H9 (cell line): ENCODE measurements at places on chromosomes 4 and X. TPM values are rescaled to one million over a fixed set of nuclear protein-coding genes. Genes with fewer than 3 reads are reported as not detected.
A peak's percentile ranks its signal among the peaks of the same experiment; 100 is the strongest.

GRCh38 chr4:149370785-149371420, 444.7 kb downstream of the IQCM start:
- H3K4me1 ChIP-seq: no peaks in the 10 kb centered on the region
- peak; percentile 42 for DNase-seq
- no peak overlapping the region for H3K4me3 ChIP-seq
- no peaks in the 10 kb centered on the region for H3K27me3 ChIP-seq

DNA sequence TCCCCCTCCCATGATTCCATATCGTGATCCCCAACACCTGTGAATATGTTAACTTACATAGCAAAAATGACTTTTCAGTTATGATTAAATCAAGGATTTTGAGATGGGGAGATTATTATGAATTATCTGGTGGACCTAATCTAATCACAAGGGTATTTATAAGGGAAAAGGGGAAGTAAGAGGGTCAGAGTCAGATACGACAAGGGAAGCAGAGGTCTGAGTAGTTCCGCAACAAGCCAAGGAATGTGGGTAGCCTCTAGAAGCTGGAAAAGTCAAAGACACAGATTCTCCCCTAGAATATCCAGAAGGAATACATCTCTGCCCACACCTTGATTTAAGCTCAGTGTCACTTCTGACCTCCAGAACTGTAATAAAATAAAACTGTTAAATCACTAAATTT, 1.0 kb upstream of the IL13RA1 start:
- peaks cover 3% of the 10 kb centered on the region; the same call in 1 of the 2 replicates for H3K4me1 ChIP-seq
- H3K27ac ChIP-seq: no peak overlapping the region
- H3K27me3 ChIP-seq: no peaks in the 10 kb centered on the region; the same call in 1 of the 2 replicates
- DNase-seq: no peak
- no peaks in the 10 kb centered on the region; the same call in 2 of the 3 replicates for H3K36me3 ChIP-seq

DNA sequence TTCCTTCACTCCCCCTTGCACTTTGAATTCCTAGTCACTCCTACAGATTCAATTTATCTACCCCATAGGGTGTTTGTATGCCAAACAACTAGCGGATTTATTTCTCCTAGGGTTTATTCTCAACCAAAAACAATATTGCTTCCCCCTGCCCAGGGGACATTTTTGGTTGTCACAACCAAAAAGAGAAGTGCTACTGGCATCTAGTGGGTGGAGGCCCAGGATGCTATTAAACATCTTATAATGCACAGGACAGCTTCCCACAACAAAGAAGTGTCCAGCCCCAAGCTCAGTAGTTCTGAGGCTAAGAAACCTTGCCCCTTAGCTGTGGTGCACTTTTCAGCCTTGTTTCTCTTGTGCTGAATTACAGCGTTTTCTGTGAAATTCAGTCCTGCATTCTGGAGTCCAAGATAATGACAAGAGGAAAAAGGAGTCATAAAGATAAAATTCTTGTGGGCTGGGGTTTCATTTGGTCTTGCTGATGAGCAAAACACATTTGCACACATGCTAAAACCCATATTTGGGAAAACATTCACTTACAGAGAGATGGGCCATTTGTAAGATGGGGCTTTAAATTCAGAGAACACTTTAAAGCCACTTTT, 11.2 kb upstream of the SYTL4 start:
- no peak for DNase-seq
- no peak overlapping the region for H3K4me3 ChIP-seq
- 0 out of 3 replicates have a peak, but pooled peaks cover 1% of the 10 kb centered on the region for H3K36me3 ChIP-seq
- no peaks in the 10 kb centered on the region for H3K27me3 ChIP-seq

GRCh38 chrX:40109288-40110008, 11.7 kb upstream of the BCOR start:
- H3K36me3 ChIP-seq: peaks cover 8% of the 10 kb centered on the region
- H3K4me1 ChIP-seq: no peaks in the 10 kb centered on the region
- no peak overlapping the region for H3K27ac ChIP-seq

The TMEM192 gene
- 8.3 and 9.3 TPM in 2 replicates for total RNA-seq

The MAGEA8 gene
- total RNA-seq: not detected in 2 replicates

The AGTR2 gene
- not detected in 2 replicates for total RNA-seq
